ENCODE measurements at places on chromosomes 6 and 20.

- DNase-seq: no peak
Measured at GRCh38 chr20:43322851-43323250, 133.1 kb upstream of the PTPRT start.

GRCh38 chr20:44742304-44743079, 3.2 kb upstream of the KCNK15 start:
- DNase-seq: no peak

- DNase-seq: no peak
Measured at GRCh38 chr6:13702809-13703302, 8.8 kb downstream of the RANBP9 start.

DNA sequence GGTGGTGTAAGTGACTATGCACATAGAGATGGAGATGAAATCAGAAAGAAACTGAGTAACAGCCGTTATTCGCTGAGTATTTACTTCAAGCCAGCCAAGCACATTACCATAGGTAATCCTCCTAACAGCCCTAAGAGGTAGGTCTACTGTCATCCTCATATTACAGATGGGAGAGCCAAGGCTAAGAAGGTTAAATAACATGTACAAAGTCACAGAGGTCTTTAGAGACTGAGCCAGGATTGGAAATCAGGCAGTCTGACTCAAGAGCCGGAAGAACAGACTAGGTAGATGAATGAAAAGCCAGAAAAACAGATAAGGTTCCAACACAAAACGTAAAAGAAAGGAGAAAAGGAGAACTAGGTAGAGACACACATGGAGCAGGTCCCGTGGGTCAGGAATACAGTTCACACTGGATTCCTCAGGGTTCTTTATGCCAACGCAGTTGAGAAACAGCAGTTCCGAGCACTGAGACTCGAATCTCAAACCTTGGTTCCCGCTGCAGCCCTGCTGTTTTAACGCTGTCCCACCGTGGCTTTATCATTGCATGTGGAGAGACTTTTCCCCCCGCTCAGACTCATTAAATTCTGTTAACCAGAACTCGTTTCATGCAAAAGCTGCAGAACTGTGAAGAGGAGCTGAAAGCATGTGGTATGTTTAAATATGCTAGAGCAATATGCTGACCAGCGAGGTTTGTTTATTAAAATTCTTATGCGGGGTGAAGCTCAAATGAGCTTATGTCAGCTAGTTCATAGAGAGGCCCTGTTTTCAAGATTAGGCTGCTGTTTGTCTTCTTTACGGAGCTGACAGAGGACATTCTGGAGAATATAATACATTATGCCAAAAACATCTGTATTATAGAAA, 537.9 kb downstream of the CD83 start:
- no peak for DNase-seq

DNA sequence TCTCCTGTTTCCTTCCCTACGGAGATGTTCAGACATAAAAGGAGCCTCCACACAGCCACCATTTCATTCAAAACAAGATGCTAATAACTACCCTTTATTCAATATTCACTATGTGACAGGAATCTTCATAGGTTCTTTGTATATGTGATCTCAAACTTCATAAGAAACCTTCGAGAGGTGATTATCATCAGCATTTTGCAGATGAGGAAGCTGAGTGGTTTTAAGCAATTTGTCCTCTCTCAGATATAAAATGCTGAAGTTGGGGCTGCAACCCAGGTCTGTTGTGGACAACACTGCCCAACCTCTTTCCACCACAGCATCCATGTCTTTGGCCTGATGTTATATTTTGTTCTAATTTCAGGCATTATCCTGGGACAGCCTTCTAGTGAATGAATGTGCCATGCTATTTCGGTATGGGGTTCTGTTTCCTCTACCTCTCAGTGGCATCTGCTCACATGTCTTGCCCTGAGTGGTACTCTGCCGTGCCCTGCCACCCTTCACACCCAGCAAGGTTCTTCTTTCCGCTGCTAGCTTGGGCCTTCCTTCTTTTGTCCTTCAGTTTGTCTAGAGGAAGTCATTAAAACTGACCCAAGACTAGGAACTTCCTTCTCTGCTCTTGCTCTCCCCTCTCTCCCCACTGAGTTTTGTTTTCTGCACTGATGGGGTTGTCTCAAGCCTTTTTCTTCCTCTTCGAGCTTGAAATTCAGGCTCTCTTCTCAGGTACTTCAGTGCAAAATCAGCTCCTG, 300.9 kb upstream of the PRDM1 start:
- no peak for DNase-seq

DNA sequence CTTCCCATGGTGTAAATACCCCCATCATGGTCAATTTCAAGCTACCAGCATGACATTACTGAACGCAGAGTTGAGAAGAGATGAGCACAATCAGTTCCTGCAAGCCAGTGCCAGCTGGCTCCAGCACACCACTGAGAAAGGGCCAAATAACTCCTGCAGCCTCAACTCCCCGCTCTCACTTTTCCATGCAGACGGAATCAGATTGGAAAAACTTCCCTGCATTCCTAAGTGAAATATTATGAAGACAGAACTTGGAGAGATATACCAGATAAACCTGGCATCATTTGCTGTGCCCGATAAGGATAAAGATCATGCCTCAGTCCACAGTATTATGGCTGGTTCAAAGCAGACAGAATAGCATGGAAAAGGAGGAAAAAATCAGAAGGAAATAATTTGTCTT, 56.7 kb downstream of the FILIP1 start:
- peak; percentile 18 for DNase-seq

GRCh38 chr20:32506721-32507120, 78.4 kb downstream of the NOL4L start:
- no peak for DNase-seq

DNA sequence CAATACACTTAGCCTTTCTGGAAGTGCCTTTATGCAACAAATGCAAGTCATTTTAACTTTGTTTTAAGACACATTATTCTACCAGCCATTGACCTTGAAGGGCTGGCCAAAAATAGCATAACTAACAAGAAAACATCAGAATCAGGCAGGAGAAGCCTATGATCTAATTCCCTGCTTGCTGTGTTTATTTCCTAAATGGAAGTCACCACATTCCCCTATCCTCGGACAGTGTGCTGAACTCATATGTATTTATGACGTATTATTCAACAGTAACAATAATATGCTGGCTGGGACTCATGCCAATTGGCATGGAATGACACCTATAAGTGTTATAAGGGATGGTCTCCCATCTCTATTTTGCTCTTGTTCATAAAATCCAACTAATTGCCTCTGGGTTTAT, 140.7 kb downstream of the MAP3K7 start:
- no peak for DNase-seq

DNA sequence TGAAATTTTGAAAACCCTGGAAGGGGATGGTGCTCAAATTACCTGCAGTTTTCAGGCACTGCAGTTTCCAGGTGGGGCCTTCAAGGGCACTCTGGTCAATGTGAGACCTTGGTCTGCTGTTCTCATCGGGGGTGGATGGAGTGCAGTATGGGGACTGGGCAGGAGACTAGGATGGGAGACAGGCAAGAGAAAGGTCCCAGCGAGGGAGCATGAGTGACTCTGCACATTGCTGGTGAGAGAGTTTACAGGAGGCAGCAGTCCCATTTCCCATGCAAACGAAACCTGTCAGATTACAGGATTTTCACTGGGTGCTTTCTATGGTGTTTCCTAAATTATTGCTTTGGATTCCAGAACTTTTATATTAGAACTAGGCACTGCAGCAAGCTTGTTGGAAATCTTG, 73.5 kb upstream of the DTNBP1 start:
- DNase-seq: no peak
